ENCODE measurements at places on chromosomes 6 and 20. TPM values are rescaled to one million over a fixed set of nuclear protein-coding genes. Genes with fewer than 3 reads are reported as not detected.
A peak's percentile ranks its signal among the peaks of the same experiment; 100 is the strongest.

- DNase-seq: no peak
These were observed 9.7 kb upstream of the BPIFB1 start for GRCh38 chr20:33273117-33273851.

DNA sequence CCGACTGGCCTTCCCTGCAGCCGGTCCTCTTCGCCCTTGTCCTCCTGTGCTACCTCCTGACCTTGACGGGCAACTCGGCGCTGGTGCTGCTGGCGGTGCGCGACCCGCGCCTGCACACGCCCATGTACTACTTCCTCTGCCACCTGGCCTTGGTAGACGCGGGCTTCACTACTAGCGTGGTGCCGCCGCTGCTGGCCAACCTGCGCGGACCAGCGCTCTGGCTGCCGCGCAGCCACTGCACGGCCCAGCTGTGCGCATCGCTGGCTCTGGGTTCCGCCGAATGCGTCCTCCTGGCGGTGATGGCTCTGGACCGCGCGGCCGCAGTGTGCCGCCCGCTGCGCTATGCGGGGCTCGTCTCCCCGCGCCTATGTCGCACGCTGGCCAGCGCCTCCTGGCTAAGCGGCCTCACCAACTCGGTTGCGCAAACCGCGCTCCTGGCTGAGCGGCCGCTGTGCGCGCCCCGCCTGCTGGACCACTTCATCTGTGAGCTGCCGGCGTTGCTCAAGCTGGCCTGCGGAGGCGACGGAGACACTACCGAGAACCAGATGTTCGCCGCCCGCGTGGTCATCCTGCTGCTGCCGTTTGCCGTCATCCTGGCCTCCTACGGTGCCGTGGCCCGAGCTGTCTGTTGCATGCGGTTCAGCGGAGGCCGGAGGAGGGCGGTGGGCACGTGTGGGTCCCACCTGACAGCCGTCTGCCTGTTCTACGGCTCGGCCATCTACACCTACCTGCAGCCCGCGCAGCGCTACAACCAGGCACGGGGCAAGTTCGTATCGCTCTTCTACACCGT, 6.1 kb downstream of the UBD start:
- no peak for DNase-seq

DNA sequence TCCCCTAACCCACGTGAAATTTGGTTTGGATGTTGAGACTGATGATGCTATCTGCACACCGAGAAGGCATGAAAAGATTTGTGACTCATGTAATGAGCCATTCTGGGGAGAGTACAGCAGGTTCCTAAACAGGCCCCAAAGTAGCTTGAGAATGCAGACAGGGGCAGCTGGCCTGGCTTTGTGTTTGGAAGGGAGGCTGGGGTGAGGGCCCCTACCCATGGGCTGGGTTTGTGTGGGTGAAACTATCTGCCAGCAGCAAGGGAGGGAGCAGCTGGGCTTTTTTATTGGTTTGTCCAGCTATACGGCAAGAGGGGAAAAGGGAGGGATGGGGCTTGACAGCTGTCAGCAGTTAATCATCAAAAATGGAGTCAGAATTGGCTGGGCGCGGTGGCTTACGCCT, 87.0 kb upstream of the RNF24 start:
- DNase-seq: no peak

- DNase-seq: no peak
These were observed 10.3 kb upstream of the IER3 start for GRCh38 chr6:30754631-30755030.

- DNase-seq: peak; percentile 46
These were observed 1.4 kb downstream of the QKI start for GRCh38 chr6:163415620-163416556.

DNA sequence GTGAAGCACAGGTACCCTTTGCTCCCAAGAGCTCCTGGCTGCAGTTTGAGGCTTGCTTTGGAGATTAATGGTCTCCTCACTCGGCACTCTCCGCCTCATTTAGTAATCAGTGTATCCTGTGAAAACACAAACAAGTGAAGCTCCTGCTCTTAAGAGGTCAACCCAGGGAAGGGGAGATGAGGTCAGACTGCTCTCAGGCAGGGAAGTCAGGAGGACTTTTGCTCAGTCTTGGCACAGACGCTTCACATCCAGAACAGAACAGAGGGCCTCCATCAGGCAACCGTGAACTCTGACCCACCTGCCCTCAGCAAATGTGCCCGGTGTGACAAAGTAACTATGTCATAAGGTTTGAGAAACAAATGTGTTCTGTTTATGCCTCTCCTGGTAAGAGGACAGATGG, 428.8 kb upstream of the JARID2 start:
- no peak for DNase-seq

DNA sequence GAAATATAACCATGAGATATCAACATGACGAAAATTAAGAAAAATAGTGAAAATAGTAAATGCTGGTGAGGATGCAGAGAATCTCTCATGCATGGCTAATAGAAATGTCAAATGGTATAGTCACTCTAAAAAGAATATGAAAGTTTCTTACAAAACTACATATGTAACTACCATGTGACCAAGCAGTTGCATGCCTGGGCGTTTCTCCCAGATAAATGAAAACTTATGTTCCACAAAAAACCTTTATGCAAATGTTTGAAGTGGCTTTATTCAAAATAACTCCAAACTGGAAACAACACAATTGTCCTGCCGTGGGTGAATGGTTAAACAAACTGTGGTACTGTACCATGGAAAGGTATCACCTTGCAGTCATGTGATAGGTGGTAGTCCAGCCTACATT, 112.4 kb downstream of the HDGFL1 start:
- no peak for DNase-seq

Gene TXLNB
- total RNA-seq: 0.92 TPM

Gene MOXD1
- total RNA-seq: not detected

- no peak for DNase-seq
These were observed 5.2 kb downstream of the GTSF1L start for GRCh38 chr20:43721429-43722152.
